Stimulated activated CD4-positive, alpha-beta T cell treated with anti-CD3 and anti-CD28 coated beads, Interleukin-4, amount 100 ng/mL, for 4 hours (primary cell): ENCODE measurements at places on chromosomes 7 and 10.

DNA sequence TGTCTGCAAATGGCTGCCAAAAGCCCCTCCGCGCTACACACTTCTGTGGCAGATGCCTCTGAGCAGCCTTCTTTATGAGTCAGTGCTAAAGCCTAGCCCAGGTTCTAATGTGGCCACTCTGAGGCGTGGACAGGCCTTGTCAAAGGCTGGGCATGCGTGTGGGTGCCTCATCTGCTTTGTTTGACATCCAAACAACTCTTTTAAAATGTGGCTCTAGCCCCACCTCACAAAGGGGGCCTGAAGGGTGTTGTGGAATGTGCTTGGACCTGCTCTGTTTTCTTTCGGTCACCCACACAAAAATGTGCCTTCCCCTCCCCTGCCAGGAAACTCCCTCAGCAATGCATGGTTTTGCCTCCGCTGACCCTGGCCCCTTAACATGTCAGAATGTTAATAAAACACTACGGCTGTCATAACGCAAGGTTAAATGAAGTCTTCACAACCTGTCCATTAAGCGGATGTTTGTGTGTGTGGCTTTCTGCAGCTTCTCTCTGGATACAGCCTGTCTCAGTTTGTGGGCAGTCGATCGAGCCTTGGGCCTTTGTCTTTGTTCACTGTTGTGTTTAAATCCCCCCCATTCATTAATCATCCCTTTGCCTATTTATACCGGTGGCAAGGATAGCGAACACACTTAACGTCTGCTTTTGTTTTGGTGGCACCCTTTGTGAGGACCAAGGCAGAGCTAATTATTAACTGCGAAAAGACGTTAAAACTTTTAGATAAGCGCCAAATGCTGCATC, 718.9 kb downstream of the LRMDA start:
- DNase-seq = no peak

GRCh38 chr10:48940372-48940771, 732 bp upstream of the LRRC18 start:
- DNase-seq = no peak

DNA sequence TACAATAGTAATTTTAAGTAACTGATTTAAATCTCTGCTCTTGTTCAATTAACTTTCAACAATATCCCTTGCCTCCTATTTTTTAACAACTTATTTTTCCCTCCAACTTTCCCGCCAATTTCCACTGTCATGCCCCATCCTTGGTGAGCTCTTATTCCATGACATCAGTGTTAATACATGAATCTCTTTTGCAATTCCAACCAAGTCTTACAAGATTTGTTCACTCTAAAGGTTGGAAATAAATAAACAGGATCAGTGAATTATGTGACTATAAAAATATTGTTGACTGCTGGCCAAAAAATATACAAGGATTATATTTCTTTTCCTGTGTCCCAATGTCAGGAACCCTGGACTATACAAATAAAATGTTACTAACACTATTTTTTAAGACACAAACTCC, 21.0 kb upstream of the AGMO start:
- no peak for DNase-seq

DNA sequence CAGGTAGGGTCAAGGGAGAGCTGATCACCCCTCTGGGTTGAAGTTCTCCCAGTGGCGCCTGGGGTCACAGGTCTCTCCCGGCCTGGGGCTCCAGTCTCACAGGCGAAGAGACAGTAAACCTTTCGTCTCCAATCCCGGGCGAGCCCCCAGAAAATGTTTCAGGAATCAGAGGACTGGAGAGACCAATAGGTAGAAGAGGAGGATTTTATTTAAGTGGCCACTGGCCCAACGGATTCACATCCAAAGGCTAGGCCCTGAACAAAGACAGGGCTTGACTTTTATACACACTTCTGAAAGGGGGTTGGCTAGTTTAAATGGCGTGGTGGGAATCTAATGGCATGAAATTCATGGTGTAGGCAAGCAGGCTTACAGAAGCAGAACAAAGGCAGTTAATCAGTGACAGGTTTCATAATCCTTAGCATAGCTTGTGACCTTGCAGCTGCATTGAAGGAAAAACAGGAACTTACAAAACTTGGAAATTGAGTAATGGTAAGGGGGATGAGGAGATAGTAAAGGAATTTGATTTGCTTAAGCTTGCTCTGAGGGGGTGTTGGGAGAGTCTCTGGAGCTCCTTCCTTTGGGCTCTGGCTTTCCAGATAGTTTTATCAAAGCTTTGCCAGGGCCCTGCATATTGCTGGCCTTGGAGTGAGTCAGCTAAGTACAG, 105.5 kb downstream of the TRIM24 start:
- no peak for DNase-seq

DNA sequence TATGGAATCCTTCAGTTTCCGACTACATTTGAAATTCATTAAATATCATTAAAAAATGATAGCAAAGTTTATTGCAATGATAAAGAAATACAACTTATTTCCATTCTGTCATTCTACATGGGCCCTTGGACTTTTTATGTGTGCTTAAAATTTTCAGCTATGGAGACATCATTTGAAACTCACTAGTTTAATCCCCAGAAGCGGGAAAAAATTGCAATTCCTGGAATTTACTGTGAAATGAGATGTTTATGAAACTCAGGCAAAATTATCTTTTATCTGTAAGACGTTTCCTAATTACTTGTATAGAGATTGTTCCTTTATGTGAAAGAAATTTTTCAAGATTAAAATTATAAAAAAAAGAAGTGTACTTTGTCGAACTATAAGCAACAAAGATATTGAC, 213.4 kb downstream of the PARD3 start:
- DNase-seq = no peak

- DNase-seq = peak; percentile 40
These were observed 631 bp downstream of the OTUD1 start for GRCh38 chr10:23439452-23439960.

GRCh38 chr7:51146816-51147586, 169.6 kb downstream of the COBL start:
- no peak for DNase-seq

GRCh38 chr7:41674505-41675023, 28.3 kb downstream of the INHBA start:
- no peak for DNase-seq

DNA sequence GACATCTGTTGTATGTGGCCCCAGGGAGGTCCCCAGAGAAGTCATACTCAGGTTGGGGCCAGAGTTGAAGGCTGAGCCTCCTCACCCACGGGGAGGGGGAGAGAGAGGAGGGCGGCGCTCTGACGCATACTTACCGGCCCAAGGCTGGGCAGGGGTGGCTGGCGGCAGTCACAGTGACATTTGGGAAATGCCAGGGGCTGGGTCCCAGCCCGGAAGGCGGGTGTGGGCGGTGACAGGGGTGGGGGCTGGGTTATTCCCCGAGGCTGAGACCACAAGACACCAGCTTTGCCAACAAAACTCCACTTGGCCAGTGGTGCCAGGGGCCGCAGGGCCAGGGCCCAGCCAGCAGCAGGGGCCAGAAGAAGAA, 41.1 kb downstream of the RASGEF1A start:
- DNase-seq = peak; percentile 25
